ENCODE measurements at places on chromosomes 2 and 18. TPM values are rescaled to one million over a fixed set of nuclear protein-coding genes. Genes with fewer than 3 reads are reported as not detected.

The CYS1 gene
- total RNA-seq = 0.20 TPM

The MC5R gene
- total RNA-seq = not detected

The CHRND gene
- total RNA-seq = not detected

- no peak overlapping the region for H3K27ac ChIP-seq
- no peaks in the 10 kb centered on the region for H3K27me3 ChIP-seq
- H3K4me3 ChIP-seq = no peak overlapping the region
- H3K36me3 ChIP-seq = no peaks in the 10 kb centered on the region
Observed at GRCh38 chr2:234998404-234999211, 46.8 kb downstream of the SH3BP4 start.

GRCh38 chr2:224333726-224334482, 68.0 kb downstream of the FAM124B start:
- H3K36me3 ChIP-seq = no peaks in the 10 kb centered on the region
- no peak overlapping the region for H3K27ac ChIP-seq
- DNase-seq = no peak
- H3K4me1 ChIP-seq = no peaks in the 10 kb centered on the region
- no peak overlapping the region for H3K4me3 ChIP-seq
- no peaks in the 10 kb centered on the region for H3K27me3 ChIP-seq

Data from CD8-positive, alpha-beta memory T cell (primary cell).